NCI-H460 (cell line): ENCODE measurements at places on chromosomes 2 and 18. TPM values are rescaled to one million over a fixed set of nuclear protein-coding genes. Genes with fewer than 3 reads are reported as not detected.

Gene RAD51AP2
- not detected in 2 replicates for total RNA-seq

Gene ABCG8
- not detected in 2 replicates for total RNA-seq

Gene OLA1
- 152 and 198 TPM in 2 replicates for total RNA-seq

Gene HJURP
- total RNA-seq: 97.8 and 106 TPM in 2 replicates

Gene ACTG2
- not detected in 2 replicates for total RNA-seq

Gene SALL3
- total RNA-seq: 0.02 TPM in 1 of 2 replicates, not detected in the other

Gene ACADL
- 0.32 and 0.66 TPM in 2 replicates for total RNA-seq

Gene ABCB11
- total RNA-seq: not detected in 2 replicates

Gene MC4R
- total RNA-seq: not detected in 2 replicates

Gene CHPF
- total RNA-seq: 52.4 and 67.1 TPM in 2 replicates

Gene TACR1
- 0.10 and 0.26 TPM in 2 replicates for total RNA-seq

Gene APOB
- not detected in 2 replicates for total RNA-seq

Gene C2orf15
- total RNA-seq: 0.27 TPM in 1 of 2 replicates, not detected in the other

Gene ID2
- 119 and 135 TPM in 2 replicates for total RNA-seq

Gene CTAGE1
- total RNA-seq: not detected in 2 replicates

Gene AMER3
- total RNA-seq: not detected in 2 replicates

Gene PIEZO2
- not detected in 2 replicates for total RNA-seq

Gene UGT1A5
- not detected in 2 replicates for total RNA-seq

Gene SPC25
- total RNA-seq: 10.8 and 12.7 TPM in 2 replicates

Gene RPL37A
- total RNA-seq: 4,818 and 5,323 TPM in 2 replicates

Gene KCNJ13
- total RNA-seq: 0.30 TPM in 1 of 2 replicates, not detected in the other

Gene PMAIP1
- 43.6 and 53.5 TPM in 2 replicates for total RNA-seq

Gene ANTXR1
- total RNA-seq: 265 and 310 TPM in 2 replicates

Gene CPO
- total RNA-seq: not detected in 2 replicates

Gene TMEM37
- total RNA-seq: 1.4 and 2.5 TPM in 2 replicates

Gene RTP5
- total RNA-seq: not detected in 2 replicates

Gene TDRD15
- not detected in 2 replicates for total RNA-seq

Gene COL6A3
- 0.17 and 0.27 TPM in 2 replicates for total RNA-seq

Gene CIB4
- total RNA-seq: not detected in 2 replicates

Gene SERPINB5
- 61.1 and 64.9 TPM in 2 replicates for total RNA-seq

Gene HAAO
- not detected in 2 replicates for total RNA-seq

Gene WDCP
- total RNA-seq: 9.2 and 9.8 TPM in 2 replicates

Gene LYG1
- 0.43 and 0.69 TPM in 2 replicates for total RNA-seq

Gene ARHGAP25
- 2.1 and 3.1 TPM in 2 replicates for total RNA-seq

Gene KLHL41
- total RNA-seq: not detected in 2 replicates

Gene PDCL3
- 20.9 and 23.0 TPM in 2 replicates for total RNA-seq

Gene EFEMP1
- total RNA-seq: 827 and 872 TPM in 2 replicates

Gene ARHGAP28
- 0.94 and 1.6 TPM in 2 replicates for total RNA-seq
